ENCODE measurements at places on chromosomes 3 and 15.

GRCh38 chr15:47003568-47003967 is 713.7 kb upstream of the SEMA6D start:
- no peak for DNase-seq

GRCh38 chr15:56148064-56148463 is 95.6 kb downstream of the RFX7 start:
- no peak for DNase-seq

DNA sequence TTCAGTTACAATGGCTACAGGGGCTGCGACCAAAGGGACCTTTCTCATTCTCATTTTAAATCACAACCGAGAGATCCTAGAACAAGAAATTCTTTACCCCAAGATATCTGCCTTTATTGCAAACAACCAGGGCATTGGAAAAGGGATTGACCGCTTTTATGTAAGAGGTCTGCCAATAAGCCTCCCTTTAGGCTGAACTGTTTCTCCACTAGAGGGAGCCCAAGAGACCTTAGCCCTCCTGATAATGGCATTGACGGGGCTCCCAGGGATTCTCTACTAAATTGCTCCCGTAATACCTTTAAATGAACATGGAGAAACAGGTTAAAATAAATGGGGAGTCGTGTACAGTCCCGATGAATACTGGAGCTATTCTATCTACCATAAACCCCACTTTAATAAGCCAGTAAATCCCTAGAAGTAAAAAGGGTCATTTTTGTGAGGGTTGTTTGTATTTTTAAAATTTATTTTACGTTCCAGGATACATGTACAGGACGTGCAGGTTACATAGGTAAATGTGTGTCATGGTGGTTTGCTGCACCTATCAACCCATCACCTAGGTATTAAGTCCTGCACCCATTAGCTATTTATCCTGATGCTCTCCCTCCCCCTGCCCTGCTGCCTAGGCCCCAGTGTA is 7.5 kb upstream of the IGSF10 start:
- DNase-seq = peak; percentile 70

GRCh38 chr3:181493423-181493822 is 218.3 kb upstream of the SOX2 start:
- DNase-seq = peak; percentile 87

DNA sequence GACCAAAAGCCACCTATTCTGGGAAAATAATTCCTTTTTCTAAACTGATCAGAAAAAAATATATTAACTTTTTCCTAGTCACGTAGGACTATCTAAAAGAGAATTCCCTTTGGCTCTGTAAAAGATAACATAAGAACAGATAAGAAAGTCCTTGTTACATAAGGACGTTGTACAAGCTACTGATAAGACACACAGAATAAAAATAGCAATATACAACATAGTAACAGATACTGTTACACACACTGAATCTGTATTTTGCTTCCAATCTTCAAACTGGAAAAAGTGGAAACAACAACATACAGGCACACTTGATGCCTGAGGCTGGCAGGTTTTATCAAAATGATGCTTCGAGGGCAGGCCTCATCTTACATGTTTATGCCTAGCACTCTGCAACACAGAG is 59.8 kb downstream of the SNX4 start:
- DNase-seq = no peak

DNA sequence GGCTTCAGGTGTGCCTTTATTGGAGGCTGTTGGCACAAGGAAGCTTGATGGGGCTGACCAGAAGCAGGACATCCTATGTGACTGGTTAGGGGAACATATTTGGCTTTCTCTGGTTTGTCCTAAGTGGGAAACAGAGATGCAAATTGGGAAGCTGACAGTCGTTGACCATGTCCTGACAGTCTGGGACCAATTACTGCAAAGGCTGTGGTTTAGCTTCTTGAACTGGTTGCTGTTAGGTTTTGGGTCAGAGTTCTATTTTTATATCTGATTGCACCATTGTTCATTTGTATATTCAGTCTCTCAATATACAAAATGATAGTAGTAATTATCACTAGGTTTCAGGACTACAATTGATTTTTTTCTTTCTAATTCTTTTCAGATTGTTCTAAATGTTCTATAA is 36.8 kb downstream of the SNTN start:
- no peak for DNase-seq
